ENCODE measurements at places on chromosomes 16 and 17.

DNA sequence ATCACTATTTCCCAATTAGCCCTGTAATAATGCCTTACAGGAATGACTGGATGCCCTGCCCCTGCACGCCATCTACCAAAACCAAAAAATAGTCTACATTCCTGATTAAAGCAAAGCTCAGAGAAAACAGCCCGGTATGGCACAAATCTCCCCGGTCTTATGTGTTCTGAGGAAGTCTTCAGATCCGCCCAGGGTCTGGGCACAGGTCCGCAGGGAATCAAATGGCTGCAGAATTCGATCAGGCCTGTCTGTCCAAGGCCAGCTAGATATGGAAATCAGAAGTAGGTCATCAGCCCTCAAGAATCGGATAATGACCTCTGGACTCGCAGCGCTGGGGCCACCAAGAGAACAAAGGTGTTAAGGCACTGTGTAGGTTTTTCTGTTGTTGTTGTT lies 171.0 kb downstream of the ZFHX3 start:
- DNase-seq = no peak

- no peak for DNase-seq
Observed at GRCh38 chr17:55642741-55643140, 79.9 kb downstream of the TMEM100 start.

- no peak for DNase-seq
Observed at GRCh38 chr17:30717291-30718098, 107.0 kb downstream of the CRLF3 start.

- DNase-seq = no peak
Observed at GRCh38 chr17:7852919-7853690, 1.8 kb upstream of the TMEM88 start.

DNA sequence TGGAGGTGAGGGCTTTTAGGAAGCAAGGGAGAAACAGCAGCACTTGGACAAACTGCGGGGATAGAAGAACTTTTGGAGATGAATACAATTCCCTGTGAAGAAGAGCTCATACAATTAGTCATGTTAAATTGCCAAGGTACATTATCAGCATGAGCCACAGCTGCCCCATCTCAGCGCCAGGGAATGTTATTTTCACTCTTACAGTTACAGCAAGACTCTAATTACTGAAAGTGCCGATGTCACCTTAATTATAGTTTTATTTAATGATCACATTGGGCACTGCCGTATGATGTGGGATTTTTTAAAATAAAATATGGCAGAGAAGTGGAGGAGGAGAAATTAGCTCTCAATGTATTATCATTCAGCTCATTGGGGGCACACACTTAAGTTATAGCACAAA lies 144.8 kb upstream of the MON1B start:
- no peak for DNase-seq

DNA sequence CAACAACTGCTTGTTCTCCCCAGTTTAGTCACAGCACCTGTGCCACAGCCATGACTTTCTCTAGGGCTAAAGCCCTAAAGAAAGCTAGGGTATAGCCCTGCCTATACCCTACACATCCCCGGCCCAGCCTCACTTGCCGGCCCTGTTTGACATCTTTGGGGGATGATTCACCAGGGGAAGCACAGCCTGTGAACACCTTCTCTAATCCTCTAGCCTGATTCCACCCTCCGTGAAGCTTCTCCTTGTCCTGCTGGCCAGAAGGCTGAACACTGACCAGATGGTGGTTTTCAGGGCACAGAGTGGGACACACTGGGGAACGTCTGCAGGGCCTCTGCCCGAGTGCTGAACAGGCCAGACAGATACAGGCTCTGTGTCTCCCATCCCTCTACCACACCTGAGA lies 6.0 kb downstream of the CLEC16A start:
- no peak for DNase-seq

All from KG1 (cell line).